A549 treated with ZK216348 at 1 μM for 4 hours (cell line): ENCODE measurements at places on chromosomes 16 and 17. TPM values are rescaled to one million over a fixed set of nuclear protein-coding genes. Genes with fewer than 3 reads are reported as not detected.

The RCVRN gene
- not detected in 5 replicates for total RNA-seq

The KRT32 gene
- not detected in 5 replicates for total RNA-seq

The RASL10B gene
- 0.12 to 0.15 TPM (median 0.14 TPM) in 4 of 5 replicates, not detected in the other for total RNA-seq

The ULK2 gene
- 9.6 to 18.1 TPM (median 14.9 TPM) in 5 replicates for total RNA-seq

The ZNF668 gene
- total RNA-seq: 7.2 to 21.8 TPM (median 16.1 TPM) in 5 replicates

The KIFC3 gene
- total RNA-seq: 103 to 185 TPM (median 173 TPM) in 5 replicates

The KIF2B gene
- not detected in 5 replicates for total RNA-seq

The SULT1A3 gene
- 4.1 to 12.4 TPM (median 7.9 TPM) in 5 replicates for total RNA-seq

The OR2C1 gene
- total RNA-seq: not detected in 5 replicates

The BCAS3 gene
- 7.1 to 11.5 TPM (median 8.9 TPM) in 5 replicates for total RNA-seq

The LHX1 gene
- total RNA-seq: 1.2 to 3.0 TPM (median 2.0 TPM) in 5 replicates

The FBXW10B gene
- total RNA-seq: 2.1 to 4.6 TPM (median 2.9 TPM) in 5 replicates

The KRT33A gene
- total RNA-seq: not detected in 5 replicates

The TEX19 gene
- total RNA-seq: 0.34 to 0.83 TPM (median 0.43 TPM) in 5 replicates

The GNGT2 gene
- 0.69 to 1.5 TPM (median 0.85 TPM) in 5 replicates for total RNA-seq

The MEIOC gene
- 1.2 to 3.1 TPM (median 3.0 TPM) in 5 replicates for total RNA-seq

The FGF11 gene
- total RNA-seq: 0.99 to 1.7 TPM (median 1.0 TPM) in 5 replicates

The ZNF19 gene
- total RNA-seq: 1.5 to 4.1 TPM (median 2.1 TPM) in 5 replicates

The KRTAP4-5 gene
- not detected in 5 replicates for total RNA-seq

The GAS2L2 gene
- total RNA-seq: 0.06 to 0.08 TPM in 2 of 5 replicates, not detected in the others

The SP2 gene
- total RNA-seq: 13.4 to 18.7 TPM (median 17.3 TPM) in 5 replicates

The TBC1D3I gene
- 0.20 to 0.46 TPM (median 0.23 TPM) in 5 replicates for total RNA-seq
